ENCODE measurements at places on chromosomes 4 and X.

GRCh38 chrX:70264784-70265183 is 3.4 kb upstream of the ARR3 start:
- no peak for DNase-seq

- no peak for DNase-seq
Observed at GRCh38 chr4:156939801-156940200, 31.8 kb downstream of the PDGFC start.

DNA sequence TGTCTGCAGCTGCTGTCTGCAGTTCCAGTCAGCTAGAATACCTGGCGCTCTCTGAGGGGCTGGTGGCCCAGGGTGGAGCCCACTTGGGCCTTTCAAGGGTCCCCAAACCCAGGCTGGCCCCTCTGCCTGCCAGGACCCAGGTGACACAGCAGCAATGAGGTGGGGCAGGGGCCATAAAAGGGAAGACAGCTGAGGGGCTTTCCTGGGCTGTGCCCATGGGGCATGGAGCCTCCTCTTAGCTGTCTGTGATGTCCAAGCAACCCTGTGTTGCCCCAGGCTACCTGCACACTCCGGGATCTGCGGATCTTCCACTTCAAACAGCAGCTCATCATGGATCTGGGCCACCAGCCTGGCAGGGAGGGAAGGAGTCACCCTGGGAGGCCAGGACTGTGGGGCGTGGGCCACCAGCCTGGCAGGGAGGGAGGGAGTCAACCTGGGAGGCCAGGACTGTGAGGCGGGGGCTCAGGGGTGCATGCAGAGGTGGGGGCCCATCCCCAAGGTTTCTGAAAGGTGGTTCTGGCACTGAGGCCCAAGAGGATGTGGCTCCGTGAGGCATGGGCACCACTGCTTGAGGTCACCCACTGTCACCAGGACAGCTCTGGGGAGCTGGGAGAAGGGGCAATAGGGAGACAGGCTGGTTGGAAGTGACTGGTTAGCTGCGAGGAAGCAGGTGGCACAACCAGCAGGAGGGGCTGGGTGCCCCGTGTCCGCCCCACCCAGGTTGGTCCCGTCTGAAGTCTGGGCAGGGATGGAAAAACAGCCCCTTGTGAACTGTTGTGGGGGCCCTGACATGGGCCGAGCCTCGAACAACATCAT is 16.3 kb downstream of the NAT8L start:
- DNase-seq, result no peak

- no peak for DNase-seq
Observed at GRCh38 chrX:10022580-10023245, 55.6 kb downstream of the CLDN34 start.

- no peak for DNase-seq
Observed at GRCh38 chrX:66384722-66385121, 220.7 kb downstream of the HEPH start.

DNA sequence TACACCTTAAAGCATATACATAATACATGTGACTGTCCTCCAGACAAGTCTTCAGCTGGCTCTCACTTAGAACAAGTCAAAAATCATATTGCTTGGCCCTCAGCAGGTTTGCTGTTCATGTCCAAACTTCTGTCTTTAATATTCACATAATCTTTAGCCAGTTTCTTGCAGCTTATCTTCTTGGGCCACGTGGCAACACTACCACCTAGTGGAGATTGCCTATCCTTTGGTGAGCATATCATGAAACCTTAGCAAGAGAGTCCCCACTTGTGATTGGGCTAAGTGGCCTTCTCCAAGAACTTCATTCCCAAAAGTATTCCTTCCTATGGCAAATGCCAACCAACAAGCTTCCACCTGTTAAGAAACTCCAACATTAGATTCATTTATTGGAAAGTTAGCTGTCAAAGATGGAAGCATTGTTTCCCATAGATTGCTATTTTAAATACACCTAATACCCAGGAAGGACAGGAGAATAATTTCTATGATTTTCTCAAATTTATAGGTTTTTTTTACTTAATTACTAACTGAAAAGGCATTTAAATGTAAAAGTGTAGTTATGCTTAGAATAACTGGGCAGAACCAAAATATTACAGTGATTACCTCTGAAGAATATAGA is 231.9 kb upstream of the INTU start:
- DNase-seq, result peak; percentile 14

- DNase-seq, result no peak
Observed at GRCh38 chr4:2790583-2791517, 2.0 kb upstream of the SH3BP2 start.

- DNase-seq, result no peak
Observed at GRCh38 chr4:93659629-93660028, 168.9 kb upstream of the ATOH1 start.

DNA sequence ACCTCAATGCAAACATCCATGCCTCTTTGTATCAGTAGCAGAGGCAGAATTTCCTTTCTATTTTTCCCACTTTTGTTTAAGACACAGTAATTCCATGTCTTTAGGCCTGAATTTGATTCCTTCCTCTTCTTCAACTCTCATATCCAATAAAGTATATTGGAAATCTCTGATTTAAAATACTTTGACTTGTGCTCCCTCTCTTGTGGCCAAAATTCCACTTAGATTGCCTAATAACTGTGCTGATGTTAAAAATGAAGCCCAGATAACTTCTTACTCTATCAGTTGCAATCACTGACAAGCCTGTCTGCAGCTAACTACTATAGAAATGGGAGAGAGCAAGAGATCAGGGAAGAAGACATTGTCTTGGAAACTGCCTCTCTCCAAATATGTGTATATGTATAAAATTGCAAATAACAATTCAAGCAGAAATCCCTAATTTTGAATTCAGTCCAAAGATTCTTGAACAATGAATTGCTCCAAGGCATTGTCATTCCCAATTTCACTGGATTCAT is 163.5 kb upstream of the SPIN4 start:
- DNase-seq, result no peak

GRCh38 chr4:176784816-176785215 is 7.9 kb downstream of the VEGFC start:
- DNase-seq, result no peak

- no peak for DNase-seq
Observed at GRCh38 chr4:89497517-89498308, 190.1 kb upstream of the GPRIN3 start.

GRCh38 chrX:545452-545885 is 85.1 kb upstream of the SHOX start:
- DNase-seq, result no peak

- DNase-seq, result no peak
Observed at GRCh38 chr4:13430834-13431568, 53.1 kb downstream of the RAB28 start.

DNA sequence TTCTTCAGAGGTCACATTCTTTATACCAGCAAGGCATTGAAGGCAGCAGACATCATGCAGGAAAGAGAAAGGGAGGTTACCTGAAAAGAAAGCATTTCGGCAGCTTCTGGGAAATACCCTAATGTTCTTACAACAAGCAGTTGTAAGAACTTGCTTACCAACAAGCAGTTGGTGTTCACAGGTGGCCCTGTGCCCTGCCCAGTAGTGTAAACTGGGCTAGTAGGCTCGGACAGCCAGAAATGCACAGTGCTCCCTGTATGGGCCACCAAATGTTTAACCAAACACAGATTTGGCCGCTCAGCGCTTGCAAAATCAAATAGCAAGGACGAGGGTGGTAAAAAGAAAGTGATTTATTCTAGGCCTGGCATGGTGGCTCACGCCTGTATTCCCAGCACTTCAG is 20.4 kb upstream of the RHOXF1 start:
- DNase-seq, result no peak

DNA sequence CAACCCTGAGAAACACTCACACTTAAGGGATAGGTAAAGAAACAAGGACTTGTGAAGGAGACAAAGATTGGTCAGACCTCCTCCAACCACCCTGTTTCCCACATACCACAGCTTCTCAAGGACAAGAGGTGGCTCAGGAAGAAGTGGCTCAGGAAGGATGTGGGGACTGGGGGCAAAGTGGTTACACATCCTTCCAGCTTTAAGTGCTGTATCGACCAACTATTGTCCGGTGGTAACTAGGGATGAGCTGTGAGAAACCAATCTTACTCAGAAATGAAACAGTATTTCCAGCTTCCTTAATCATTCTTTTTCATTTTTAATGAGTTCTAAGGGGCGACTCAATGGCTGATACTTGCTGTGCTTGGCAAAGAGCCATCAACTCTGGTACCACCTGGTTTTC is 8.5 kb upstream of the LHFPL1 start:
- DNase-seq, result no peak

DNA sequence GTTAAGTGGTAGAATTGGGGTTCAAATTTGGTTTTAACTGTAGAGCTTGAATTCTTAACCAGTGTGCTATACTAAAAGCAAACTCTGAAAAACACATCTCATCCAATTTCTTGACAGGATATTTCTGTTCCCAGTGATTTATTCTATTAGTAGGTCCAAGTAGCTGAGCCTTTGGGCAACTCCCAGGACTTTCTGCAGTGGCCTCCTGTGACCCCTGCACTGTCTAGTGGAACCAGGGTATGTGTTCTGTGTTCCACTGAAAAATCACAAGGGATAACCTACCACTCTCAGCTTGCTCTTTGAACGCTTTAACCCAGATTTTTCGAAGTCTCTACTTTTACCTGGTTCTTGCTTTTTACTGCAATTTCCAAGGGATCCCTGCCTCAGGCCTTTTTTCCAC is 58.0 kb upstream of the SCOC start:
- no peak for DNase-seq

DNA sequence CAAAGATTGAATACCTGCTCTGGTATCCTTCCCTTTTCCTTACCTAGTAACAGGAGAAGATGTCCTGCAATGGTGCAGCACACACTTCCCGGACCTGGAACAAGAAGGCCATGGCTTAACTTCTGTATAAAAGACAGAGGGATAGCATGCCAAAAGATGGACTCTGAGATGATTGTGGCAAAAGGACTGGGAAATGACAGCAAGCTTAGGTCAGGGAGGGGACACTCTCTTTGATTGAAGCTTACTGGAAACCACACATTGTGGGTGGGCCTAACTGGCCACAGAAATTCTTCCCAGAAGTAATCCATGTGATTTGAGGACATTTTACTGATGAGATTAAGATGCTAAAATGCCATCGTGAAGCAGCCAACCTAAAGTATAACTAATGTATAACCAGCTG is 71.0 kb upstream of the OTUD4 start:
- DNase-seq, result no peak

DNA sequence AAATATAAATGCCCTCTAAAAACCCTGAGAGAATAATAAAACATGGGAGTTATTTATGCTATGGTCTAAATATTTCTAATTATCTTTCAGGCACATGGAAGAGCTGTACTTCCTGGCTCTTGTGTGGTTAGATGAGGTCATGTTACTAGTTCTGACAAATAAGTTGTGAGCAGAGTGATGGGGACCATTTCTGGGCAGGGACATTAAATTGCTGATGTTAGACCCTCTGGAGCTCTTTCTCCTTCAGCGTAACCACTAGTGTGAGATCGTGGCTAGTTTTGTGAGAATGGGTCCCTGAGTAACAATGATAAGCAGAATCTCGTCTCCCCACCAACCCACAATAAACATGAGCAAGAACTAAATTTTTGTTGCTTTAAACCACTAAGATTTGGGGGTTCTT is 108.0 kb downstream of the MAML3 start:
- DNase-seq, result no peak

DNA sequence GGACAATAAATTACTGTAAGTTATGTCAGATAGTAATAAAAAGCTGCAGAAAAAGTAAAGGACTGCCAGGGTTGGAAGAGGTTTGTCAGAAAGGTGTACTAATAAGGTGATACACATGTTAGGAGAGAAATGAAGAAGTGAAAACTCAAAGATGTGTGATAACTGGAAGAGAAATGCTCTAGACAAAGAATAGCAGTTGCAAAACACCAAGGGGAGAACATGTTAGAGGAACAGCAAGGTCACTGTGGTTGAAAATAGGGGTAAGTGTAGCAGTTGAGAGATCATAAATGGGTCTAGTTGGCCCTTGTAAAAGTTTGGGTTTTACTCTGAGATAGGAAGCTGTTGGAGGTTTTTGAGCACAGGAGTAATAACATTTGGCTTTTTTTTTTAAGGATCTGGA is 46.9 kb downstream of the HSPA4L start:
- no peak for DNase-seq

DNA sequence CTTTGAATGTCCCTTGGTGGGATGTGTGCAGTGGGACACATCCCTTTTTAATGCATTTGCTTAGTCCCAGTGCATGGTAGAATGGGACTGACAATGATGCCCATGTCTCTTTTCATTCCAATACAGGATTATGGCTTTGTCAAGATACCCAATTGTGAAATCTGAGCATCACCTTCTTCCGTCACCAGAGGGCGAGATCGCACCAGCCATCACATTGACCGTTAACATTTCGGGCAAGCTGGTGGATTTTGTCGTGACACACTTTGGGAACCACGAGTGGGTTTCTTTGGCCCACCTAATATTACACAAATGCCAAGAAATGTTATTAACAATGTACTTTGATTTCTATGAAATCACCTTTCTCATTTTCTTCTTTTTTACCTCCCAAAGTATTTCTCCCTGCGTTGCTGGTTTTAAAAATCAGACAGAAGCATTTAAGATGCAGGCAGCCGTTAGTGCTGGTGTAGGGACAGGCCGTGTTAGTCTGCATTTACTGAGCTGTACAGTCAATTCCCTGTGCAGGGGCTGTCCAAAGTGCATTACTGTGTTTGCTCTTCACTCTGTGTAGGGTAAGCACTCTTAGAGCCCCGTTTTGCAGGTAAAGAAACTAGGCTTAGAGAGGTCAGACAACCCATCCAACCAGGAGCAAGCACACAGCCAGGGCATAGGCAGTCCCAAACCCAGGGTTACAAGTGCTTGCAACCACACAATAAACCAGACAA is 46.5 kb downstream of the CWH43 start:
- no peak for DNase-seq

GRCh38 chr4:55397126-55397436 is 1.3 kb downstream of the TMEM165 start:
- no peak for DNase-seq

GRCh38 chr4:60133375-60133774 is 1066.8 kb upstream of the ADGRL3 start:
- no peak for DNase-seq

- no peak for DNase-seq
Observed at GRCh38 chr4:165667969-165668368, 205.1 kb upstream of the TLL1 start.

GRCh38 chr4:139754938-139755337 is 89.3 kb downstream of the MGST2 start:
- DNase-seq, result no peak

- no peak for DNase-seq
Observed at GRCh38 chr4:24219209-24219608, 329.4 kb upstream of the PPARGC1A start.

DNA sequence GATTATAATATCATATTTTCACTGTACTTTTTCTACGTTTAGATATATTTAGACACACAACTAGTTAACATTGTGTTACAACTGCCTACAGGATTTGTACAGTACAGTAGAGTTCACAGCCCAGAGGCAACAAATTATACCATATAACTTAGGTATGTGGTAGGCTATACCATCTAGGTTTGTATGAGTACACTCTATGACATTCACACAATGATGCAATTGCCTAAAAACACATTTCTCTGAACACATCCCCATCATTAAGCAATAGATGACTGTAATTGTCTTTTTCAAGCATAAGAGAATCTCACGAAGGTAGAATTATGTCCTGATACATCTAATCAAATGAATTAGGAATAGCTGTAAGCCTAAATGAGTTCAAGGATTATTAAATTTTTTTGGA is 12.3 kb upstream of the TIGD2 start:
- DNase-seq, result no peak
